ENCODE measurements at places on chromosomes 5 and 9.
A peak's percentile ranks its signal among the peaks of the same experiment; 100 is the strongest.

GRCh38 chr9:73234008-73234360 lies 82.3 kb downstream of the ANXA1 start:
- no peak for DNase-seq

GRCh38 chr9:4389755-4390154 lies 89.9 kb upstream of the GLIS3 start:
- DNase-seq: no peak

- DNase-seq: no peak
Measured at GRCh38 chr9:98031169-98031568, 25.4 kb upstream of the NANS start.

- DNase-seq: peak; percentile 29
Measured at GRCh38 chr9:75712700-75713099, 177.8 kb upstream of the PCSK5 start.

DNA sequence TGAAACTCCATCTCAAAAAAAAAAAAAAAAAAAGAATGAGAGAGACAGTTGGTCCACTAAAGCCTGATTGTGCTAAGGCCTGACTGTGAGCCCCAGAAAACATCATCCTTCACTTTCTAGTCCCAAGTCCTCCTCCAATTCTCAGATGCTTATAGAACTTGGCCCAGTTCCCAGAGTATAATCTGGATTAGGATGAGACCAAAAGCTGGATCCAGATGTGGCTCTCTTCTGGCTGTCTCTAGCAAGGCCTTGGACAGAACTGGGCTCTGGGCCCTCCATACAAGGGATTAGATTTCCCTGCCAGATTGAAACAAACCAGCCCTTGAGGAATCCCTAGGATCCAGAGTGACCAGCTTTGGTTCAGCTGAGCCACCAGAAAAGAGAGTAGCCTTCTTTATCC lies 98.4 kb upstream of the ZNF366 start:
- no peak for DNase-seq

DNA sequence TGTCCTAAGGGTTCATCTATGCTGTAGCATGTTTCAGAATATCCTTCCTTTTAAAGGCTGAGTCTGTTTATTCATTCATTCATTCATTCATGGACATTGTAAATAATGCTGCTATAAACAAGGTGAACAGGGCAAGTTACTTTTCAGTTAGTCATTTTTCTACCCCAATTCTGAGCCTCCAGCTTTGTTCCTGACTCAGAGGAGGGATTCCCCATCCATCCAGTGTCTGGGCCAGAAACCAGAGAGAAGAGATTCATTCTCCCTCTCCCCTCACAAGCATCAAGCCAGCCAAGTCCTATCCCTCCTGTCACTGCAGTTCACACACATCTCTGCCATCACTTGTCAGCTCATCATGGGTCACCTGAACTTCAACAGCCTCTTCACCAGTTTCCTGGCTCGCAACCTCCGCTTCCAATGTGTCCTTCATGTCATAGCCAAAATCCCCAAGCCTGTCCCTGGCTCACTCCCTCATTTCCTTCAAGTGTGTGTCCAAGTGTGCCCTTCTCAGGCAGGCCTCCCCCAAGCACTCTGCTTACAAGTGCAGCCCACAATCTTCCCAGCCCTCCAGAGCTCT lies 203.0 kb downstream of the TTLL11 start:
- no peak for DNase-seq

DNA sequence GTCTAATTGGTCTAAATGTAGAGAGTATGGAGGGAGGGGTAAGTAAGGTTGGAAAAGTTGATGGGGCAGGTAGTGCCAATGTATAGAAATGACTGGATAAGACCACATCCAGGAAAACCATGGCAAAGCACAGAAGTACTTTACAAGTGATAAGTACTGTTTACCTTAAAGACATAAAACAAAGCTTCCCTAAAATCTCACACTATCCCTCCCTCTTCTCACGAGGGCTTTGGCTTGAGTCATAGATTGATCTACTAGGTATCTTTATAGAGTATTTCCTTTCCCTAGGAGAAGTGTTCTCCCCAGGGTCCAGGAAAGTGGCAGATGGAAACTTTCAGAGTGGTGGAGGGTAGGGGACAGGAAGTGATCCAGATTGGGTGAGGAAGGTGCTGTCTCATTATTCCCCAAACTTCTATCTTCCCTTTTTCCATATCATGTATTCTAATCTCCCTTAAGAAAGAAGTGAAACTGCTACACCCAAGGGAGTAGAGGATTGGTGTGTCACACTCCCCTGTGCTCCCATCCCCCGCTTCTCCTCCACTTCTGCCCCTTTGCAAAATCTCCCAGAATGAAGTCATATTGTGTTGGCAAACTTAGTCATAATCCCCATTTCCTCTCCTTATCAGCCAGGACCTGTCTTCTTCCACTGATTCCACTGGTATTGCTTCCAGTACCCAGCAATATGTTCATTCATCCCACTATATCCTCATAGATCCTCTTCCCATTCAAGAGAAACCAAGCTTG lies 14.6 kb downstream of the IL33 start:
- DNase-seq: no peak

GRCh38 chr5:157917899-157918809 lies 59.2 kb upstream of the CLINT1 start:
- DNase-seq: peak; percentile 66
